ENCODE measurements at places on chromosomes 2 and 18.

DNA sequence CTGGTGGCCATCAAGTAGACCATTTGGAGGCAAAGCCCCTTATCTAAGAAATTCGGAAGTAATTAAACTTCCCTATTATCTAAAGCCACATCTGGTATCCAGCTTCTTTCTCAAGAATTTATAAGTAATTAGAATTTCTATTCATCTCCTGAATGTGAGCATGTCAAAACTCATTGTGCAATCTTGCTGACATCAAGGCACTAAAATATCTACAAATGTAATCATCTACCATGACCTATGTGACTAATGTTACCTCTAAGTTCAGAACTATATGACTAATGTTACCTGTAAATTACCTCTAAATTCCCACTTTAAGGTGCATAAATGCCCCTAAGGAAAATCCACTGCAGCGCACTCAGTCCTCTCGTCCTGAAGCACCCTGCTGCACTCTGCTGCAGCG, 773.0 kb downstream of the CPS1 start:
- DNase-seq = no peak

DNA sequence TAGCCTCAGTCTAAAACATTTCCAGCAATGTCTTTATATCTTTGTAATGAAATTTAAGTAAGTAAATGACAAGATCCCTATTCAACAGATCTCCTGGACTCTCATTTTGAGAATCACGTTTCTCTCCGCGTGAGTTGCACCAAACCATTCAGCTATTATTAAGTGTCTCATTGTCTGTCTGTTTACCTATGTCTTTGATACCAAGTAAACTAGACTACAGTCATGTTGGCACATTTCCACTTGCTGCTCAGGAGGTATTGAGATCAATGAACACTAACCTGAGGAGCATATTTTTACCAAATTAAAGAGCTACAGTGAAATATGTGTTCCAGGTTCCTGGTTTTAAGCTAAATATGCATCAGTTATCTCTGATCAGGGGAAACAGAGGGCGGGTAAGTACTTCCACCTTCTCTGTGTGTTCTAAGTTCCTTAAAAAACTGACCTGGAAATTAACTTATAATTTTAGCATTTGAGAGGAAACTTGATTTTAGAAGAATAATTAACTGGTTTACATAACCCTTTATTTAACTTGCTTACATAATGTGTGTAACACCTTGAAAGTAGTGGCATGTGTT, 125.8 kb downstream of the OSBPL6 start:
- DNase-seq = no peak

- DNase-seq = no peak
These were observed 50.7 kb upstream of the KLF7 start for GRCh38 chr2:207216457-207216856.

DNA sequence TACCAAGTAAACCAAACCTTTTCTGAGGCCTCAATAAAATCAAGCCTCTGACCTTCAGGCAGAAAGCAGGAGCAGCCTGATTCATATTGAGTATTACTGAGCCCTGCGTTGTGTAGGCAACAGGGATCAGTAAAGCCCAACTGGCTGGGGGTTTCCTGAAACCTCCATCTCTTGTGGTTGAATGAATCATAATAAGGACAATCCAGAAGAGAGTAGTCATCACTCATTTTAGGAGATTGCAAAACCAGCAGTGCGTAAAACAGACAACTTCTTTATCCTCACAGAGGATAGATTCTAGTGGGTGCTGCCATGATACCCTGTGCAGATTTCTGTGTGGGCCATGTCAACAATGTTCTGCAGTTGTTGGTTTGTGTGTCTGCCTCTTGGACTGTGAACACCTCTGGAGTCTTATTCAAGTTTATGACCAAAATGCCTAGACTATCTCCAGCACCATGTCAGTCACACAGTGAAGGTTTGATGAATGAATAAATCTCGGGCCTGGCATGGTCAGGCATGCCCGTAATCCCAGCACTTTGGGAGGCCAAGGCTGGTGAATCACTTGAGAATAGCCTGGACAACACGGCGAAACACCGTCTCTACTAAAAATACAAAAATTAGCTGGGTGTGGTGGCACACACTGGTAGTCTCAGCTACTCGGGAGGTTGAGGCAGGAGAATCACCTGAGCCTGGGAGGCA, 51.8 kb upstream of the RAB27B start:
- no peak for DNase-seq

DNA sequence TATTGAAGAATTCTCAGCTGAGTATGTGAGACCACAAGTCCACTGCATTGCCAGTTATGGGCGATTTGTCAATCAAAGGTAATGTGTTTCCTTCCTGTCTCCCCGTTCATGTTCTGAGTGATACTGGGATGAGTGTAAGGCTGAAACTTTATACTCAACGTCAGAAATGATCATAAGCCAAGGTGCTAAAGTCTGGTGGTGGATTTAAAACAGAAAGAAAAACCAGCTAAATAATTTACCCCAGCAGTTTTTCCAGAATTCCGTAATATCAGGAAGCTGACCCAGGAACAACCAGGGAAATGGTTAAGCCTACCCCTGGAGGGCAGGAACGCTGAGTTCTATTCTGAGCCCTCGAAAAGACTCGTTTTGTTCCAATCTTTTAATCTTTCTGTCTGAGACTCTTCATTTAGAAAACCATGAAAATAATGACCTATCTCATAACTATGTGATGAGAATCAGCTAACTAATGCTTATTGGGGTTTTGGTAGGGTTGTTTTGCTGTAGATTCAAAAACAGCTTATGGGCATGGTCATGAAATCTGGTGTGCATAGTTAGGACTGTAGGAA, 149.6 kb downstream of the LAMA3 start:
- DNase-seq = no peak

GRCh38 chr18:80037869-80038630, 3.8 kb downstream of the RBFA start:
- no peak for DNase-seq
